Femur (tissue), 1 donor: ENCODE measurements at places on chromosomes 3 and 15.
A peak's percentile ranks its signal among the peaks of the same experiment; 100 is the strongest.

DNA sequence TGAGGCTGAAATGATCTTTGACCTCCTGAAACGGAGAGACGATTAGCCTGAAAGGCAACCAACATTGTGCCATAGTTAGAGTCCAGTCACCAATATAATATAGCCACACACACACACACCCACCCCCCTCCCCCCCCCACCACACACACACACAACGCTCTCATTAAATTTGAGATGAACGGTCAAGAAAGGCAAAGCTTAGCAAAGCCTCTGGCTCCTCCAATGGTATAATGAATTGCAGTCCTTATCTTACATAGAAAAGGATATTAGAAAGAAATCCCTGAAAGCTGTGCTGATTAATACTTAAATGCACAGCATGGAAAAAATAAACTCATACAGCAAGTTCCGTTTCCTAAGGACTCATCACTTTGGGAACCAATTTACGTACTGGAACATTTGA is 876 bp upstream of the ZNF385D start:
- DNase-seq: peak; percentile 23

DNA sequence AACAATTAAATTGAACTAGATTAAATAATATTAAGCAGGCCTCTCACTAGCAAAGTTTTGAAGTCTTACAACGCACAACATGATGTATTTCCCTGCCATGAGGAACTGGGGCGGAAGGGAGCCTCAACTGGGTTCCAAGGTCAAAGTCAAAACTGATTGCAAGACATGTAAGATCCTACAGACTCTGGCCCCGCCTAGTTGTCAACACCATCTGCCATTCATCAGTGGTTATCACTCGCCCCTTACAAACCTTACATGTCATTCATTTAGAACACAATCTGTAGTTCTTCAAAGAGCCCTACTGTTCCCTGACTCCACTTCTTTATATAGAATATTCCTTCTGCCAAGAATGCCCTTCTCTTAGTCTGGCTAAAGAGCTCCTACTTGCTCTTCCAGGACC is 10.0 kb downstream of the ATP13A3 start:
- no peak for DNase-seq

GRCh38 chr3:164320962-164321361 is 757.3 kb downstream of the SI start:
- no peak for DNase-seq

GRCh38 chr3:10442151-10442795 is 63.1 kb downstream of the ATP2B2 start:
- no peak for DNase-seq

DNA sequence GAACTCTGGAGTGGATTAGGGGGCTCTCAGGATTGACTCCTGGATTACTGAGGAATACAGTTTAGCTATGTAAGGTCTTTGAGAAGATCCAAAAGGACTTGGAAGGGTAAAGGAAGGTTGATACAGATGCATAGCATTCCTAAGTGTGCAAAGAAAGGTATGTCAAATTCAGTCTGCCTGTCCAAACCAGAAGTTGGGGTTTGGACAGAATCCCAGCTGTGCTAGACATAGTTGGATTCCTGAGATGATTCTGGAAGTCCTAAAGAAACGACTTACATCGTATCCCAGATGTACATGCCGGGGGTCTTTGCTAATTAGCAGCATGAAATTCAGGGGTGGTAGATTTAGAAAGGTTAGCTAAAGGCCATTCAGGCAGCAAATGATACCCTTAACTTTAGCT is 97.7 kb upstream of the TSPAN3 start:
- no peak for DNase-seq

- DNase-seq: no peak
Observed at GRCh38 chr15:31346367-31347066, 19.9 kb downstream of the KLF13 start.

- DNase-seq: no peak
Observed at GRCh38 chr3:44950275-44950734, 25.7 kb downstream of the ZDHHC3 start.

DNA sequence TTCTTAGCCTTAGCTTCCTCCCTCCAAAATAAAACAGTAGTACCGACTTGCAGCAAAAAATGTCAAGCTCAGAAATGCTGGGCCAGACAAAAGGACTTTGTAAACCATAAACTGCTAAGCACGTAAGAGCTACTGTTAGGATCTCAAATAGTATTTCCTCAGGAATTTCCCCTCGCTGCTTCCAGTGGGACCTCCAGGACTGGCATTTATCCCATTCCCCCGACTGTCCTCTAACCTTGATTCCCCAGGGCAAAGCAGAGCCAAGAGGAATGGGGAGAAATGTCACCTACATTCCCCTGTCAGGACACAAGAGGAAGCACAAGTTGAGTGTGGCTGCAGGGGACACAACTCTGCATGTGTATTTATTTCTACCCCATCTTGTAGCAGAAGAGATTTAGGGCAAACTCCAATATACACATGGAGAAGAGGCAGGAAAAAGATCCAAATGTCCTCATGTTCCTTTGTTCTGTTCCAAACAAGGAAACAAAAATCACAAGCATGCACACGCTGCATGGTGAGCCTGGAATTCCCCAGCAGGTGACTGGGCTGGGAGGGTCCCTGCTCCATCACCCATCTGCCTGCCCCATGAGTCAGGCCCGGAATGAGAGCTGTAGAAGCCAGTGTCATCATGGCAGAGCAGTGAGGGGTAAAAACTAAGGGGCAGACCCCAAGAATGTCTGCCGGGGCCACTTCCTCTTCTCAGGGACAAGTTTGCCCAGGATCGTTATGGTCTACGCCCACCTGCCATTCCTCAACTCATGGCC is 4.2 kb downstream of the STOML1 start:
- no peak for DNase-seq

DNA sequence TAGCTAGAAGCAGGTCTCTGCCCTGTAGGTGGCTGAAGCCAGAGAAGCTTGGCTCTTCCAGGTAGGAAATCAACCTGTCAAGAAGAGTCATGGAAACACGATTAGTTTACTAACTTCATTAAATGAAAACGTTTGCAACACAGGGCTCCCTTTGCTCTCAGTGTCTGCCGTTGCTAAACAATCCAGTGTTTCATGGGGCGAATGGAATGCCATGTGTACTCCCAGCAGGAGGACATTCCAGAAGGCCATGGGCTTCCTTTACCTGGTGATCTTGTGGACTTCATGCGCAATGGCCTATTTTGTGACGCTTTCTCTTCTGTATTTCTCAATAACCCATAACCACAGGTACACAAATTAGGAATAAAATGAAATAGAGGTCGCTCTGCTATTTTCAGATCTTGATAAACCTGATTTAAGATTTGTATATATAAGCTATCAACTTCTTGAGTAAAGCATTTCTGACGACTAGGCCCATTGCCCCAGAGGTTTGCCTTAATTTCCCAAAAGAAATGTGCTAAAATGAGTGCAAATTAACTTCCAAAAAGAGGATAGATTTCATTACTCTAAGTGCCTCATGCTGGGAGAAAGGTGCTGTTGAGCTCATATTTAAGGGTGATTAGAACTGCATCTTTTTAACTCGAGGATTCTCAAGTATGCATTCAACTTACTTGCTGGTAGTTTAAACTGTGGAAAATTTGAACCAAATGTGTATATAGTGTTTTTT is 171.0 kb downstream of the EPHA3 start:
- DNase-seq: peak; percentile 19

GRCh38 chr3:132279030-132279429 is 38.2 kb upstream of the ACP3 start:
- DNase-seq: no peak

GRCh38 chr15:58805095-58805494 is 34.0 kb downstream of the MINDY2 start:
- DNase-seq: no peak

- no peak for DNase-seq
Observed at GRCh38 chr3:151925876-151926275, 52.4 kb downstream of the SUCNR1 start.

GRCh38 chr15:57171426-57171825 is 204.9 kb upstream of the CGNL1 start:
- DNase-seq: no peak

GRCh38 chr15:23014394-23015000 is 24.9 kb downstream of the TUBGCP5 start:
- no peak for DNase-seq

DNA sequence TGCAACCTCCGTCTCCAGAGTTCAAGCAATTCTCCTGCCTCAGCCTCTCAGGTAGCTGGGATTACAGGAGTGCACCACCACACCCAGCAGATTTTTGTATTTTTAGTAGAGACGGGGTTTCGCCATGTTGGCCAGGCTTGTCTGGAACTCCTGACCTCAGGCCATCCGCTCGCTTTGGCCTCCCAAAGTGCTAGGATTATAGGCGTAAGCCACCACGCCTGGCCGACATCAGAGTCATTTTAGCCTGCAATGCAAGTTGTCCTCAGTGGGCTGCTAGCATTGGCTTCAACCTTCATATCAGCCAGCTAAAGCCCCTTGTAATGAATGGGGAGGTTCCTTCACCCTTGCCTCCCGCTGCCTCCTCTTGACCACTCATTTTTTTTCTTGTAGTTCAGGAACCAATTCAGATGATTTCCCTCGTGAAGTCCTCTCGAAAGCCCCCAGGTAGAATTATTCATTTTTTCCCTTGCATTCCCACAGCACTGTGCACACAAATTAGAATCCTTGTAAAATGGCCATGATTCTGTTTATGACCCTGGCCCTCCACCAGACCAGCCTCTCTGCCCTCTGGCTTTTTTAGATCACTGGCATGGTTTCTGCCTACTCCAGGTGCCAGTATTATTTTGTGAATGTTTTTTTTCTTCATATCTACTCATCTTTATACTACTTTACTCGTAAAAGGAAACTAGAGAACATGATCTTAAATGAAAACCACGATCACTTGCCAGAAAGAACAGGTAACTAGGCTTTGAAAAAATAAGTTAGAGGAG is 29.1 kb downstream of the FLNB start:
- no peak for DNase-seq

DNA sequence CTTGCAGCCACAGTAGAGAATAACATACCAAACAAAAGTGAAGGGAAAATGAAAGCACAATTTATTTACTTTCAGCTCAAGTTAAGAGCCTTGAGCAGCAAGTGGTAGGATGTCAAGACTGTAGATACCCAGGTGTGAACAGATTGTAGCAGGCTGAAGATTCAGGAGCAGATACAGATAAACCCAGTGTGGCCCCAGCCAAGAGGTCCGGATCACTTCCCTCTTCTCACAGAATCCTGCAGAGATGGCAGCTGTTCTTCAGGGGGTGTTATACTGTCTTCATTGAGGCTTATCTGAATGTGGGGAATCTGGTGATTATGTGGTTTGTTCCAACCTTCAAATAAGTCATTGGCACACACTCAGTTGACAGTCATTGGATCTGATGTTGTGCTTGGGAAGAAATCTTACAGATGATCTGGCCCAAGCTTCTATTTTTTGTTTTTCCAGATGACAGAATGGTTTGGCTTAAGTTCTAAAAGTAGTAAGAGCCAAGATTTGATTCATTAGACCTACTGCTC is 2.2 kb downstream of the STARD9 start:
- DNase-seq: no peak

GRCh38 chr15:81894061-81894460 is 151.8 kb downstream of the MEX3B start:
- no peak for DNase-seq

DNA sequence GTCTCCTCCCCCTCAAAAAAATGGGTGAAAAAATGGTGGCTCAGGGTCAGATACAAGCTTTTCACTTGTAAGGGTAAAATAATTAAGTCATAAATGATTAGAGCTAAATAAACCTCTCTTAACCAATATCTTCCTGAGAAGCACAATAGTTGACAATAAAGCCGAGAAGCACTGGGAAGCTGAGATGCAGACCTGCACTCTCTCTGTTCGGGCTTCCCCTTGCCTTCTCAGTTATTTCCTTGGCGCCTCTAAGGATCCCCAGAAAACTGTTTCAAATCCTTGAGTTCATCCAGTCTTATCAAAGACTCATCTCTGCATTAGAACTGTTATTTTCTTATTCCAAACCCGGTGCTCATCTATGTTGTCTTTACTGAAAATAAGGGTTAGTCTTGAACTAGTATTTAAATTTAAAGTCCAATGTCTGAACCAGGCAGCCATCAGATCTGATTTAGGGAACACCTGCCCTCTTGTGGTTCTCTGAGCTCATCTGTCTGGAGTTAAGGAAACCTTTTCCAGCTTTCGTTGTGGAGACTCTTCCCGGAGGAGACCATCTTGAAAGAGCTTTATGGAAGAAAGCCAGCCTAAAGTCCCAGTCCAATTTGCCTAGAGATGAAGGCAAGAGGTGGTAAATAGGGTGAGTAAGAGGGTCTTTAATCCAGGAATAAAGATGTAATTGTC is 256.4 kb upstream of the MCTP2 start:
- DNase-seq: peak; percentile 36

GRCh38 chr15:78069052-78069414 is 8.5 kb downstream of the TBC1D2B start:
- no peak for DNase-seq

DNA sequence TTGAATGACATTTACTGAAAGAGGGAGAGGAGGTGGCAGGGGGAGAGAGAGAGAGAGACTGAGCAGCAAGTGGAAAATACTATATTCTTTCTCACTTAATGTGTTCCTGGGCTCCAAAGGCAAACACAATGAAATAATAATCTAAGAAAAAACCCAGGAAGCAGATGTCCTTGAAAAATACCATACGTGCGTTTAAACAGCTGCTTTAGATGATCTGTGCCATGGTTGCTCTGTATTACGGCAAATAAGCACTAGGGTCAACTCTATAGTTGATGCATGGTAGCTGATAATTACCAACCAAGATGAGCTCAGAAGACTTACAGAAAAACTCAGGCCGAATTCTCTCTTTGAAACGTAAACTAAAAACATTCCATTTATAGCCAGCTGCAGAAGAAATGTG is 410.3 kb upstream of the TBL1XR1 start:
- DNase-seq: no peak

GRCh38 chr3:107578091-107578490 is 55.3 kb downstream of the BBX start:
- DNase-seq: no peak

DNA sequence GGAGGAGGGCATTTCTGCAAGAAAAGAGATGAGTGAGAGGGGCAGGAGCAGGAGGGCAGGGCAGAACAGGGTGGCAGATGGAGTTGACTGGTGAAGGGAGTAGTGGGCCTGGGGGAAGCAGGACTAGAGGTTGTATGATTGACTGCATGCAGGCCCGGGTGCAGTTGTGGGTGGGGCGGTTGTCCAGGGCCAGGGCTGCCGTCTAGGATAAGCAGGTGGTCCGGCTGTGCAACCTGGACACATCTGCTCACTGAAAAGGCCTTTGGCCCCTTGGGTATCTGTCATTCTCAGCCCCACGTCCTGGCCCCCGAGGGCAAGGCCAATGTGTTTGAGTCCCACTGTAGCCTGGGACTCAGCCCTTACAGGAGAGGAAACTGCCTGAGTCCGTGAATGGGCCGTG is 25.4 kb downstream of the ALS2CL start:
- no peak for DNase-seq

DNA sequence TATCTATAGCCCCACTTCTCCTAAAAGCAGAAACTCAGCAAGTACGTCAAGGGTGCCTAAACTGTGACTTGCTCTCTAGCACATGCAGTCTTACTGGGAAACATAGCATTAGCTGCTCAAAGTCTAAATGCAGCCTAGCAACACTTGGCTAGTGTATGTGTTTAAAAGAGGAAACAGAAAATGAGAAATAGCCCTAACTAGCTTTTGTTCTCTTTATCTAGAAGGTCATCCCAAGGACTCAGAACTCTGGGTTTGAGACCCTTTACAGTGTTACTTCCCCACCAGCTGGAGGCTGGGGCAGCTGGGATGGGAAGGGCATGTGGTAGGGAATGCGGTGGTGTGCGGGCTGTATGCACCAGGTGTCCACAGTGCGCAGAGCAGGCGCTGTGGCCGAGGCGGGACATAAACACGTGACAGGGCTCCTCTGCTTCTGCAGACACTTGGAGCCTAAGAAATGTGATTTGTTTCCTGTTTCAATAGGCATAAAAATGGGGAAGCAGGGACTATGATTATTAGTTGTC is 13.3 kb downstream of the ETV5 start:
- peak; percentile 34 for DNase-seq
